Cortex of kidney (tissue), 1 donor: ENCODE measurements at places on chromosomes 4 and X.

DNA sequence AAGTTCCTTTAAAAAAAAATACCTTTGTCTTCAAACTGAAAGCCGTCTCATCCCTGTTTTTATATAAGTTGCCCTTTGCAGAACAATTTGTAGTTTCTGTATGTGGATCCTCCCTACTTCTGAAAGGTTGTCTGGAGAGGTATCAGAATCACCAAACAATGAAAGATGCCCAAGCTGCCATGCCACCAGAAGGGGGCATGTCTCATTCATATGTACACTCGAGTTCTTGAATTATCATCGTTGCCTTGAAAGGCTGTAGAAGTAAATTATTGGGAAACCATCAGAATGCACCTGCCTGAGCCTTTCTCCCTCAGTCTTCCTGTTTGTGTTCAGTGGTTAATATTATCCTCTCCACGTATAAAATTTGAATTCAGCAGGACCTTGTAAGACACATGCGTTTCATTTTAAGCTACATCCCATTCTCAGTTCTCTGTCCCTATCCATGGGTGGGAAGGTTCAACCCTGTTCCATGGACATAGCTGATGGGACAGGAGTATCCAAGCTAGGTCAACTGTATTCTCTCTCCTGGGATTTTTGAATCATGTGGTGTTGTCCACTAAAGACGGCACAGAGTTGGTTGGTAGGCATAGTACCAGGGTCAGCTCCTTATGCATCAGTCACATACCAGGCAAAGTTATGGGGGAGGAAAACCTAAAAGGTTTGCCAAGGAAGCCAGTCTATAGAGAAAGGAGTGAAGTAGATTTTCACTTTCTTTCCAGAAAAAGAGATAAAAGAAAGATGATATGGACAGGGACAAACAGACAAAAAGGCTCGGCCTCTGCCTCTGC is 24.0 kb downstream of the GALNT7 start:
- DNase-seq, result no peak

- no peak for DNase-seq
These were observed 6.4 kb upstream of the SEPTIN11 start for GRCh38 chr4:76943129-76943620.

DNA sequence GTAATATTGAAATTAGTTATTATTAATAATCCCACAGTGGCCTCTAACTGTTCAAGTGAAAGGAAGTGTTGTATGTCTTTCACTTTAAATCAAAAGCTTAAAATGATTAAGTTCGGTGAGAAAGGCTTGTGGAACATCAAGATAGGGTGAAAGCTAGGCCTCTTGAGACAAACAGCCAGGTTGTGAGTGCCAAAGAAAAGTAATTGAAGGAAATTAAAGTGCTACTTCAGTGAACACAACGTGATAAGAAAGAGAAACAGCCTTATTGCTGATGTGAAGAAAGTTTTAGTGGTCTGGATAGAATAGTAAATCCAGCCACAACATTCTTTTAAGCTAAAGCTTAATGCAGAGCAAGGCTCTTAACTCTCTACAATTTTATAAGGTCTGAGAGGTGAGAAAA is 42.6 kb upstream of the IL13RA2 start:
- no peak for DNase-seq

DNA sequence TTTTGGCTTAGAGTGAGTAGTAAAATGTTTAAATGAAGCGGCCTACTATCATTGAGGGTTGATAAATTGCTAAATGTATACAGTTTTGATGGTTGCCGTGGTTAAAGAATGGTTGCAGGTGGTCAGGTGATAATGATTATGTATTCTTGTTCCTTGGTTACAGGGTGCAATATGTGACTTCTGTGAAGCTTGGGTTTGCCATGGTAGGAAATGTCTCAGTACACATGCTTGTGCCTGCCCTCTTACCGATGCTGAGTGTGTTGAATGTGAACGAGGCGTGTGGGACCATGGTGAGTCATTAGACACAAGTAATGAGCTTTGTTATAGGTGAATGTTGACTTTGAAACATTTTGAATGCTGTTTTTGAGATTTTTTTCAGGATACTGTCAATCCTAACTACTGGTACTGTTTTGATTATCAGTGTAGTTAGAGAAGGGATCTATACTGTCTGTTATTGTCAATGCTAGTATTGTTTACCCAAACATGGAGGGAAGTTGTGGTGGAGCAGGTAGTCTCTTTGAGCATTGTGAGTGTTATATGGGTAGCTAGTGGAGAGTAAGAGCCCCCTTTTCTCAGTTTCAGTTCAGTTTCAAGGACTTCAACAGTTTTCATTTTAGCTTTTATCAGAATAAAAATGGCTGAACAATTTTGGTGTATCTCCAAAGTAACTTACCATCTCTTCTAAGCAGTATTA is 8.9 kb downstream of the ZNF330 start:
- no peak for DNase-seq

DNA sequence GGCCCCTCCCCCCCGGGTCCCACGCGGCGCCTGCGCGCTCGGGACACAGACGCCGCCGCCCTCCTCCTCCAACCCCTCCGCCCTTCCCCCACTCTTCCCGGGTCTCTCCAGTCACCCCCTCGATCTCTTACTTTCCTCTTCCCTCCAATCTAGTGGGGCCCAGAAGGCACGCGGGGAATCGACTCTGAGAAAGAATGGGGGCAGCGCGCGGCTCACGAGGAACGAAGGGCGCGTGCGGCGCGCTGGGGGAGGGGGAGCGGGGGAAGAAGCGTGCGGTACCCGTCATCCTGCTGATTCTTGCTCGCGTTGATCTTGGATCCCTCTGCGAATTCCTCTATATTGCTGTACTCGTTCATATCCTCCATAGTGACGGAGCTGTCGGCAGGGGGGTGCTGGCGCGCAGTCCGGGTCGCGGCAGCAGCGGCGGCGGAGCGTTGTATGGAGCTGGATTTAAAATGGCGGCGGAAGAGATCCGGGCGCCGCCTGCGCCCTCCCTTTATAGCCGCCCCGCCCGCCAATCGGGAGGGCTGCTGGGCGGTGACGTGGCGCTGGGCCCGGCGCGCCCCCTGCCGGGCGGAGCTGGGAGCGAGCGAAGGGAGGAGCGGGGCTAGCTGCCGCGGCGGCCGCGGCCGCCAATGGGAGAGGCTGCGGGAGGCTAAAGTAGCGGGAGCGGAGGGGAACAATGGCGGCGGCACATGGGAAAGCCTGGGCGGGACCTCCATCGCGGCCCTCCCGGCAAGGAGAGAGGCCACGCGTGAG is 1.1 kb downstream of the HNRNPDL start:
- peak; percentile 31 for DNase-seq

- DNase-seq, result no peak
These were observed 112.7 kb downstream of the BCOR start for GRCh38 chrX:39985071-39985470.

DNA sequence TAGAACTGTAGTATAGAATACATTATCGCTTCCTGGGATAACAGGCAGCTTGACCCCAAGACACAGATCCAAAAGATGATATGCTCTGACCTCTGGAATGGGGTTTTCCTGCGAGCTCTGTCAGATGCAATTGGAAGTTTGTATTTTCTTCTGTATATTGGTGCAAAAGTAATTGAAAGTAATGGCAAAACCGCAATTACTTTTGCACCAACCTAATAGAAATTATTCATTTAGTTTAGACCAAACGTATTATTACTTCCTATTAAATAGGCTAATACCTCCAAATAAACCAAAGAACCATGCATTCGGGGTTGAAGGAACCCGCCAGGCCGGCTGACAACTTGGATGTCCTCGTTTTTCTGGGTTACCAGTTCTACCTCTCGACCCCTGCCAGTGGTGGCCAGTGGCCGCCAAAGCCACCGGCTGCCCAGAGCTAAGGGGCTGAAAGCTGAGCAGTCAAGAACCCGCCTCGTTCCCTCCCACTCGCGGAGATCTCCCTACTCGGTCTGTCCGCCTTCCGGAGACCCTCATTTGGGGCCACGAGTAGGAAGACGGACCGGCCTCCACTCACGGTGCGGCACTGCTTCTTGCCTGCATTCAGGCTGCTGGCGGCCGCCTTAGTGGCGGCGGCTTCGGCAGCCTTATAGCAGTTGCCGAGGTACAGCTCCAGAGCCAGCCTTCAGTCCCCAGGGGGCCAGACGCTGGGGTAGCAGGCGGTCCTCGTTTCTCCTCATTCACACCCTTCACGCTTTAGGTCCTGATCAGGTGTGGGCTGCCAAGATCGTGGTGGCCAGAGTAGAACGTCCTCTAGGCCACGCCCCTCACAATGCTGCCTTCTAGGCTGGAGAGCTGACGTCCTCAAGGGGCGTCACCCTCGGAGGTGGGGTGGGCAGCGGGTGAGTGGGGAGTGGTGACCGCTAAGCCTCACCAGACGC is 121.9 kb downstream of the RBMX2 start:
- DNase-seq, result no peak

DNA sequence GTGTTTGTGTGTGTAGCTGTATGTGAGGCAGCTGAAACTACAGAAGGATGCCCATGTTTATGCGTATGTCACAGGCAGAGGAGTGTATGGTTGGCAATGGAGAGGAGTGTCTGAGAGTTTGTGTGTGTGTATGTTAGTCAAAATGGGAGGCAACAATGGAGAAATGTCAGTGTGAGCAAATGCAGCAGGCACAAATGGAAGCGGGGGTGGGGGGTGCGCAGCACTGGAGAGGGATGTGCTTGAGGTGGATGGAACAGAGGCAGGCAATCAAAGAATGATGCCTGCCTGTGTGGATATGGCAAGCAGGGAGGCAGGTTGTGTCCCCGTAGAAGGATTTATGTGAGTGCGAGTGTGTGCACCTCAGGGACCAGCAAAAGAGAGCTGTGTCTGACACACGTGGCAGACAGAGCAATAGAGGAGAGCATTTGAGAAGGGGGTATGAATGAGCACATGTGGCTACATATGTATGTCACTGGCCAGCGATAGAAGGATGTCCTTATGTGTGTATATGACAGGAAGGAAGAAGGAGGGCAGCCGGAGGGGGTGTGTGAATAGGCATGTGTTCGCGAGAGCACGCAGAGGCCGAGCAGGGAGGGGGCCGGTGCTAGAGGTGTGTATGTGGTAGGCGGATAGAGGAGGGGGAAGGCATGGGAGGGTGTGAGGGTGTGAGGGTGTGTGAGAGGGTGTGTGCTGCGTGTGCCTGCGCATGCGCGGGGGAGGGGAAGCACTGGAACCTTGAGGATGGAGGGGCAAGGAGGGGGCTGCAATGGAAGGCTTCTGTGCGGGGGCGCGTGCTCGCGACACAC is 1.1 kb downstream of the PJA1 start:
- no peak for DNase-seq

- DNase-seq, result no peak
These were observed 21.9 kb downstream of the PLS3 start for GRCh38 chrX:115582616-115583495.

DNA sequence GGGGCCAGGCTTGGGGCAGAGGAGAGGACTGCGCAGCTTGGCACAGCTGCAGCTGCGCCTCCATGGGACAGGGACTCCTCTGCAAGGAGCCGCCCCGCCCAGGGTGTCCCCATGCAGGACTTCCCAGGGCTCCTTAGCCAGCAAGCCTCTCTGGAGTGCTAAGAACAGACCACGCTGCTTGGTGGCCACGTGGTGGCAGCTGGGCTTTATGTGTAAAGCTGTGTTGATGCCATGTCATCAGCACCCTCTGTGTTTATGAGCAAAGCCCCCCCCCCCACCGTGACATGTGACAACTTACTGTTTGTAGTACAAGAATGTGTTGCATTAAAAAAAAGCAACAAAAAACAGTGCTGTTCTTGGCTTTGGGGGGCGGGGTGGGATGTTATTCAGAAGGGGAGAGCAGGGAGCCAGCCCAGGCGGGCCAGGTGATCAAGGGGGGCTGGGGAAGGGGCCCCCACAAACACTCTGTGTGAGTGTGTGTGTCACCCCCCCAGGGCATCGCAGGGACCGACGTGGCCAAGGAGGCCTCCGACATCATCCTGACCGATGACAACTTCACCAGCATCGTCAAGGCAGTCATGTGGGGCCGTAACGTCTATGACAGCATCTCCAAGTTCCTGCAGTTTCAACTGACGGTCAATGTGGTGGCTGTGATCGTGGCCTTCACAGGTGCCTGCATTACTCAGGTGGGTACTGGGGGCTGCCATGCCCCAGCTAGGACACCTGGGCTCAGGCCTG is 40.3 kb downstream of the ATP2B3 start:
- no peak for DNase-seq
